ENCODE measurements at places on chromosomes 1 and 21. TPM values are rescaled to one million over a fixed set of nuclear protein-coding genes. Genes with fewer than 3 reads are reported as not detected.

DNA sequence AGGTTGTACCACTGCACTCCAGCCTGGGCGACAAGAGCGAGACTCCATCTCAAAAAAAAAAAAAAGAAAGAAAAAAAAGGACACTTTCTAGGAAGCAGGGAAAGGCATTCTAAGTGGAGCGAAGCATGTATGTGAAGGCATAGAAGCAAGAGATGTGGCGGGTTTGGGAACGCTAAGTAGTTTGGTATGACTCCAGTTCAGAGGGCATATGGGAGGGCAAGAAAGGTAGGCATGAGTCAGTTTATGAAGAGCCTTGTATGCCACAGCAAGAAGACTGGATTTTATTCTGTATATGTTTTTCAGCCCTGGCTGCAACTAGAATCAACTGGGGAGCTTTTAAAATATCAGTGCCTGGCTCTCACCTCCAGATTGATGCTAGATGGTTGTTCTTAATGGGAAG lies 4.4 kb upstream of the ELOVL1 start:
- DNase-seq, result no peak

DNA sequence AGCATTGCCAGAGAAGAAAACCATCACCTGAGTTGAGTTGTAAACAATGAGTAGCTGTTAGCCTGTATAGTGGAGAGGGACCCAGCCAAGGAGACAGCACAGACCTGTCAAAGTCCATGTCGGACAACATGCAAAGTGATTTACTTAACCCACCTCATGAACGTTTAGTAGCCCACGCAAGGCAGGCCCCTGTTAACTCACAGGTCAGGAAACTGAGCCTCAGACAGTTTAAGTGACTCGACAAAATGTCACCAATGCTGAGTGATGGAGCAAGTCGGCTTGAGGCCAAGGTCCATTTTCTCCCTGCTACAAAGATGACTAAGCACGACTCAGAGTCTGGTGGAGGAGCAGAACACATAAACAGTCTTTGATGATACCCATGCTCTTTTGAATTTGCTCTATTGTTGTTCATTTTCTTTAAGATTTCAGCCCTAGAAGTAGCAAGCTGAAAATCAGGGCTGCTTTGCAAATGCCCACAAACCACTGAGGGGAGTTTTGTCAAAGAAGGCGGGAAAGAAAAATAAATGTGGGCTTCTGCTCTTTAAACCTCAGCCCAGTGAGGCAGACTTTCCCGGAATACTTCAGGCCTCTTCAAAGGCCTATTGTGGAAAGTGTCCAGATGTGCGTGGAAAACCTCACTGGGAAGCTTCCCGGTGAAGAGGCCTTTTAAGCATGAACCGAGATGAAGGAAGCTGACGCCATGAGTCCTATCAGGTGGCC lies 83.8 kb upstream of the HOOK1 start:
- peak; percentile 74 for DNase-seq

- no peak for DNase-seq
Measured at GRCh38 chr1:175173531-175173930, 19.0 kb downstream of the KIAA0040 start.

DNA sequence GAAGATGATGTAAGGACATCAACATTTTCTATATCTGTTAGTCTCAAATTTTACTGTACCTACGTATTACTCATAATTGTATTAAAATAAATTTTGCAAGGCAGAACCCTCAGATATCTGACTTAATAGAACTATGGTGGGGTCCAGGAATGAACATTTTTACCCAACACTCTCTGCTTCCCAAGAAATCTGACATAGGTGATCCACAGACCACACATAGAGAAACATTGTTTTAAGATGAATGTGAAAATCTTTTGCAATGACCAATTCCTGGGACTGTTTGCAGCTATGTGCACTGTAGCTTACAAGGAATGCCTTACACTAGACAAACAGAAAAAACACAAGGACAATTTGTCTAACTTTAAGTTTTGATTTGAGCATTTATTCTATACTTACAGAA lies 645.6 kb upstream of the ADGRL2 start:
- no peak for DNase-seq

DNA sequence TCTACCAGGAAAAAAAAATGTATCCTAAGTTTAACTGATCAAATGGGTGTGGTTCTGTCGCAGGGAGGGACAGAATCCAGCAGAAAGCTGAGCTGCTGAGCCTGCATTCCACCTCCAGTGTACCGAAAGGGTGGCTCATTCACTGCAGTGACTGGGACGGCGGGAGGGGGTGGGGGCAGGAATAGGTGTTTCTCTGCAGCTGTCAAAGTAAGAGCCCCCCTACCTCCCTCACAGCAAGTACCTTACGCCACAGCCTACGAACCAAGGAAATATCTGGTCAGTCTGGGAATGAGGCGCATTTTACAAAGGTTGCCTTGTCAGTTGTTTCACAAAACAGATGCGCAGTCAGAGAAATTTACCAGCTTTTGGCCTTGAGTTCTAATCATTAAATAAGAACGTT lies 1.7 kb downstream of the S100B start:
- DNase-seq, result no peak

DNA sequence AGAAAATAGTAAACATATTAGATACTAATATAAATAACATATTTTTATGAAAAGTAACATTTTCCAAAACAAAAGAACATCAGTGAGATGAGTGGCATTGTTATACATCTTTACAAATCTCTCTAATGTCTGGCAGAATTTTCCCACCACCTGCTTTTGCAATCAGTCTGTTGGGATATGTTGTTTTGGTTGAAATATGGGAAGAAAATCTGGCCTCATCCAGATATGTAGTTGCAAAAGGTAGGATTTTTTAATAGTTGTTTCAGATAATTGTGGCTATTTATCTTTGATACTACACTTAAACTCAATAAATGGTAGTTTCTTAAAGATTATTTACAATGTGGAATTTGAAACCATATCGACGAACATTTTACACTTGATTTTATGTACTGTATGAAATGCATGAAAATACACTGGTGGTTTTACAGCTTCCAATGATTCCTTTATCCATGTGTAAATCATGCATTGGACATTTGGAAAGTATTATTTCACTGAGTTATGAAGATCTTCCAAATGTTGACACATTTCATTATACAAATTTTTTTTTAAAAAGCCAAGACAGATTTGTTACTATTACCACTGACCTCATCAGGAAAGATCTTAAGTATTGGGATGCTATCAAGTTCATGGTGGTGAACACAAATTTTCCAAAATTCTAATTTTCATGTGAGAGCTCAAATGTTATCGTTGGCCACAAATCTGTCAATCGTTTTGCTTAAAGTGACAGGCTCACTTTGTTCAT lies 74.1 kb upstream of the CD34 start:
- DNase-seq, result no peak

DNA sequence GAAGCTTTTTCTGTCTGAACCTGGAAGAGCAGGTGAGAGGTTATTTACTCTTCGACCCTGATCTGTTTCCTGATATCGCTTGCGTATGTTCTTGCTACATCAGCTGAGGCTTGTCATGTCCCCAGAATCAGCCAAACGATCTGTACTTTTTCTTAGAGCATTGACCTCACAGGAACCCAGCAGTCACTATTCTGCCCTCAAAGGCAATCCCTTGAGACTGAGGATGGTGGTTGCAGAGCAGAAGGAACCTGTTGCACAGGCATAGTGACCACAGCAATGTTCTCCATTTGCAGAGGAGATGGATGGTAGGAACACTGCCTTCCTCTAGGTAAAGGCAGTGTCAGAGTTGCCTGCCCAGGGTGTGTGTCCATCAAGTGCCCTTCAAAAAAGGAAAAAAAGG lies 11.3 kb upstream of the LACTBL1 start:
- no peak for DNase-seq

- DNase-seq, result peak; percentile 67
Measured at GRCh38 chr1:77382366-77382765, 100.5 kb downstream of the AK5 start.

DNA sequence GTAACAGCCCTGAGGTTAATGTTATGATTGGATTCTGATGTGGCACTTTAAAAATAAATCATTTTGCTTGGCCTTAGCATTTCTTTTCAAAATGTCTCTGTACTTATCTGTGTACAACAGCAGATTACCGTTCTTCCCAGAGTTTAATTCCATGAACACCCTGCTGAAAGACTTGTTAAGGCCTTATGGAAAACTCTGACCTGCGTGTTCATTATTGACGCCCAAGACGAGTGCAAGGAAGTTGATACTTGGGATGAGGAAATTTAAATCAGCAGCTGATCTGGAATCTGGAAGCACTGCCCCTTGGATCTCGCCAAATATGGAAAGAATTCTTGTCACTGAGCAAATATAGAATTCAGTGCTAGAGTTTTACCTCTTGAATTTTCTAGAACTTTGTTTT lies 6.7 kb downstream of the ERG start:
- DNase-seq, result no peak

DNA sequence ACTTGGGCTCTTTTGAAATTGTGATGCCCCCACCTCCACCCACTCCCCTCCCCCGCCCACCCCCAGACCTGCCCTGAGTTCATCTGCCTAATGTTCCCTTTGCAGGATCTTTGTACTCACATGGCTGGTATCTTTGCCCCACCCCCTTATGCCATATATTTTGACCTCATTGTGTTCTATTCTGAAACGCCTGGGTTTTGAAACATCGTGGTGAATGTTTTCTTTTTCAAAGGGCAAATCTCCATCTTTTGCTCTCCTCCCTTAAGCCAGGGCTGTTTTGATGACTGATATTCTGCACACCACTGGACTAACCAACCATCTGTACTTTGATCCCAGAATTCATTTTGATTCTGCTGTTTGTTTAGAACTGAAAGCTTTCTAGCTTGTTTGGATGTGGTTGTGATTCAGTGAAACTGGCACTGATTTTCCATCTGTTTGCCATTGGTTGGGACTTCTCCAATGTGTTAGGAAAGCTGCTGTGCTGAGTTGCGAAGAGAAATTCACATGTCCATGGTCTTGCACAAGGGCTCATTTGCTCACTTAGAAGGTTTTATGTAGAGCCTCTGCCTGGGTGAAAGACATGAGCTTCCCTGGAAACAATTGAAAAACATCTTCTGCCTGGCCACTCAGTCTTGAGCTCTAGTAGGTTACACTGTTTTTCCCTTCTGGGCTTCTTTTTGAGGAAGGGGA lies 16.5 kb downstream of the SMAP2 start:
- DNase-seq, result no peak

- no peak for DNase-seq
Measured at GRCh38 chr1:103333141-103333540, 192.4 kb upstream of the RNPC3 start.

- no peak for DNase-seq
Measured at GRCh38 chr1:225654277-225654597, 1.3 kb upstream of the ENAH start.

GRCh38 chr1:9910076-9910422 lies at the start of gene CTNNBIP1:
Gene CTNNBIP1 (minus strand): TSS chr1:9910269. CDS start chr1:9872064, 38,205 bp downstream.
- no peak for DNase-seq

DNA sequence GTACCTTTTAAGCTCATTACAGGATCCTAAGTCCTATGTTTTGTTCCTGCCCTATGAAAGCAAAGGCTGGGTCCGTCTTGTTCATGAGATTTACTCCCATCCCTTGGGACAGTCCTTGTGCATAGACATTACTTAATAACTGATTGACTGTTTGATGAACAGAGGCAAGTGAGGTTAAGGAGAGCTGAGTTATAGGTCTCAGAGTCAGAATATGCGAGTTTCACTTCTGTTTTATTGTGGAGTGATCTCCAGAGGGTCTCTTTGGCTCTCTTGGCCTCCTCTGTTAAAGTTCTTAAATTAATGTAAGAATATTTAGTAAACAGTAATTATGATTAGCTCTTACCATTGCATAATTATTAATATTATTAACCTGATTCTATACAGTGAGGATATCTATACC lies 52.6 kb downstream of the BRINP2 start:
- no peak for DNase-seq

DNA sequence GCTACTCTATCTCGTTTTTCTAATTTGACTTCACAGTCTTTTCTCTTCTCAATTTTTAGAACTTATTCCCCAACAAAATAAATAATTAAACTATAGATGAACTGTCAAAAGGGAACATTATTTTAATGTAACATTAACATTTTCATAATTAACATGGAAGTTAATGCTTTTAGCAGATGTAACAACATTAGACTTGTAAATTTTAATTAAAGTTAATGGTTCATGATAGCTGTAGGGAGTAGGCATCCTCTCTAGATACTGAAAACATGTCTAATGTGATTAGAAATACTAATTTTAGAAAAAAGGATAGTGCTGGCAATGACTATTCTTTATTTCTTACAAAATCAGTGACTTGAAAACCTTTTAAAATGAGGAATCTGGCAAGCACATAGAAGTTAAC lies 32.1 kb upstream of the NEK7 start:
- DNase-seq, result no peak

- DNase-seq, result no peak
Measured at GRCh38 chr21:16198546-16198945, 468.8 kb downstream of the USP25 start.

DNA sequence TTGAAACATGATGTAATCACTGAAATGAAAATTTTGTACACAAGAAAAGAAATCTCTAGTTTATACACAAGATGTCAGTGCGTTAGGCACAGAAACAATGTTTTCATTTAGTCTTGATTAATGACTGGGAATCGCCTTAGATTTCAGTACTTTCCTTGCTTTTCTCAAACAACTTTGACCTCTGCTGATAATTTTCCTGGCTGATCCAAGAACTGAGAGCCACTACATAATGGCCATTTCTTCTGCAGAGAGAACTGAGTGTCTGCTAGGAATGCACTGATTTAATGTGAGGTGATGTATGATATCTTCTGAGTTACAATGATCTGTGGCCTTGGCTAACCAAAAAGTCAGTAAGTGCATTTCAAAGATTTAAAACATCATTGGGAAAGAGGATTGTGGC lies 308.1 kb downstream of the CTH start:
- no peak for DNase-seq

DNA sequence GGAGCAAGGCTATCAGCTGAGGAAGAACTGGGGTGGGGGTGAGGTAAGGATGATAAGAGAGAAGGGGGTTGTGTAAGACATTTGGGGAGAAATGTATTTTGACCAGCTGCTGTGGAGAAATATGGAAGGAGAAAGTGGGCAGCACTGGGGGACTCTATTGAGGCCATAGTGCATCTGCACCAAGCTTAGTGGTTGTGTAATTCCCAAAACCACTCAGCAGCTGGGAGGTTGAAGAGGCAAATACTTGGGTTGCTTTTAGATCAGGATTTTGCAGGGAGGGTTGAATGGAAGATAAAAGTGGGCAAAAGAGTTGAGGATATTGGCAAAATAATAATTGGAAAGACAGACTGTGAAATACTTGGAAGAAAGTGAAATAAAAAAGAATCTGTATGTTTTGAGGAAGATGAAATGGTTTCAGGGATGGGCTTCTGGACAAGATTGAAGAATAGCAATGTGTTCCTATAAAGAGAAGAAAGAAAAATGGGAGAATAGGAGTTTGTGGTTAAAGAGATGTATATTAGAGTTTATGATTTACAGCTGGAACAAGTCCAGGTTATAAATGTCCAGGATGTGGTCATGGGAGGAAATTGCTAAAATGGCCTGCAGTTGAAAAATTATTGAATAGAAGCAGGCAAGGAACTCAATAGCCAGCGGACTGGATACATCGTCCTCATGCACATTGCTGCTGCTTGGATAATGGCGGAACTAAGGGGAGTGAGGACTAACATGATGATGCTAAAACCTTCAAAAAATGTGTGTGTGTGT lies 162.7 kb downstream of the DNM3 start:
- DNase-seq, result no peak

Gene CACHD1
- total RNA-seq, result 3.9 TPM

Gene UHMK1
- 72.3 TPM for total RNA-seq

Gene SUCO
- 20.2 TPM for total RNA-seq

Gene SH2D1B
- total RNA-seq, result not detected

Gene CEP85
- 18.9 TPM for total RNA-seq

Gene PPIE
- 53.6 TPM for total RNA-seq

Gene KRTAP12-3
- total RNA-seq, result not detected

Gene HSD3B2
- total RNA-seq, result not detected

Gene DMBX1
- total RNA-seq, result not detected

Gene S100A1
- not detected for total RNA-seq

Gene GJA9
- total RNA-seq, result 0.27 TPM

Gene CRYAA
- total RNA-seq, result not detected

Gene RAB25
- 44.3 TPM for total RNA-seq

All from foreskin keratinocyte (primary cell).